Left renal pelvis (tissue), 4 donors: ENCODE measurements at places on chromosomes 4 and X. TPM values are rescaled to one million over a fixed set of nuclear protein-coding genes. Genes with fewer than 3 reads are reported as not detected.

UCHL1 gene
- 110 TPM for polyA plus RNA-seq

GRCh38 chr4:53183754-53184153 lies 182.1 kb downstream of the SCFD2 start:
- DNase-seq, result no peak

- DNase-seq, result no peak
Measured at GRCh38 chr4:68708566-68708965, 38.1 kb upstream of the UGT2B15 start.

SPRY1 gene
- polyA plus RNA-seq, result 89.9 TPM

DNA sequence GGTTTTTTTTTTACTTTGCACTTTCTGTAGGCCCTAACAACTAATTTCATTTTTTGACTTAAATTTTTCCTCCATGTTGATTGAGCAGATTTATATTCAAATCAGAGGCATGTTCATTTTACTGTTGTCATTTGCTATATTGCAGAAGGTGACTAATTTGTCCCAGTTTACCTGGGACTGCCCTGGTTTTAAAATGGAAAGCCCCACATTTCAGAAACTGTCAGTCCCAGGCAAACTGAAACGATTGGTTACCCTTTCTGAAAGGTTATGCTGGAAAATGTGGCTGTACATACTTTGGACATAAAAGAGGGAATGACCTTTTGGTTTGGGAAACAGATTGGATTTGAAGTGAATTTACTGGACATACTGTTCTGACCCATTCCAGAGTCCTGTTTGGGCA lies 160.0 kb downstream of the SPCS3 start:
- DNase-seq, result no peak

GRCh38 chr4:93865650-93866049 lies 37.1 kb downstream of the ATOH1 start:
- DNase-seq, result no peak

GRCh38 chr4:170589597-170590191 lies 499.9 kb upstream of the AADAT start:
- DNase-seq, result no peak
